Activated CD4-positive, alpha-beta T cell treated with anti-CD3 and anti-CD28 coated beads, Interleukin-2, amount 10 ng/mL, durations not matched to agents 24 days and 14 days (primary cell): ENCODE measurements at places on chromosomes 11 and 22. TPM values are rescaled to one million over a fixed set of nuclear protein-coding genes. Genes with fewer than 3 reads are reported as not detected.

- no peak overlapping the region for H3K27ac ChIP-seq
- H3K4me1 ChIP-seq, result peaks cover 4% of the 10 kb centered on the region
- H3K4me3 ChIP-seq, result no peak overlapping the region
- H3K27me3 ChIP-seq, result no peaks in the 10 kb centered on the region
- H3K36me3 ChIP-seq, result peaks cover 13% of the 10 kb centered on the region
Measured at GRCh38 chr11:93501856-93502255, 41.3 kb downstream of the SMCO4 start.

- no peaks in the 10 kb centered on the region for H3K27me3 ChIP-seq
- H3K36me3 ChIP-seq, result no peaks in the 10 kb centered on the region
- H3K4me3 ChIP-seq, result no peak overlapping the region
- no peak overlapping the region for H3K27ac ChIP-seq
Measured at GRCh38 chr11:79007771-79008402, 432.9 kb downstream of the TENM4 start.

DNA sequence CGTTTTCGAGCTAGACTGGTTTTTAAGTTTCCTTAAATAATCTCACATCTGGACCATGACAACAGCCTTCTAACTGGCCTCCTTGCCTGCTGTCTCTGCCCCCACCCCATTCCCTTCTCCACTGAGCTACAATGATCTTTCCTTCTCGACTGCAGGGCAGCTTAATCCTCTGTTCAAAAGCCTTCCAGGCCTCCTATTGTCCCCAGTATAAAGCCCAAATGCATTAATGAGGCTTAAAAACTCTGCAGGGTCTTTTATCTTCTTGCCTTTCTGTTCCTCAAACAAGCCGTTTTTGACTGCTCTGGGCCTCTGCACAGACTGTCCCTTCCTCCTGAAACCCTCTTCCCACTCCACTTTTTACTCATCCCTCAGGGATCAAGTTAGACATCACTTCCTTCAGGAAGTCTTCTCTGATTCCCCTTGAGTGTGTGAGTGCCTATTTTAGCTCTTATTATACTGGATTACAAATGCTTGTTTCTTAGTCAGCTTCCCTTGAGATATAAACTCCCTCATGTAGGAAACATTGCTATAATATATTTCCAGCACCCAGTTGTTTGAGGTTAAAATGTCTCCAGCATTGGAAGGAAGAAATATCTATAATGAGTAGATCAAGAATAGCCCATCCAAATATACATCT, 23.6 kb upstream of the PAMR1 start:
- H3K27ac ChIP-seq, result no peak overlapping the region
- H3K27me3 ChIP-seq, result peaks cover 9% of the 10 kb centered on the region
- DNase-seq, result no peak
- no peaks in the 10 kb centered on the region for H3K36me3 ChIP-seq
- H3K4me3 ChIP-seq, result no peak overlapping the region
- no peaks in the 10 kb centered on the region for H3K4me1 ChIP-seq

- no peaks in the 10 kb centered on the region for H3K36me3 ChIP-seq
- no peaks in the 10 kb centered on the region for H3K27me3 ChIP-seq
- no peak overlapping the region for H3K27ac ChIP-seq
- H3K4me1 ChIP-seq, result no peaks in the 10 kb centered on the region
Measured at GRCh38 chr22:33302549-33302948, 244.4 kb upstream of the SYN3 start.

The BARX2 gene
- total RNA-seq, result 4.1 and 4.7 TPM in 2 replicates

The FADS2 gene
- total RNA-seq, result 278 and 283 TPM in 2 replicates

- peaks cover 29% of the 10 kb centered on the region for H3K36me3 ChIP-seq
- DNase-seq, result no peak
- H3K4me1 ChIP-seq, result peaks cover 20% of the 10 kb centered on the region
- H3K27ac ChIP-seq, result peak overlapping the region; percentile 45
- H3K27me3 ChIP-seq, result no peaks in the 10 kb centered on the region
- H3K4me3 ChIP-seq, result no peak overlapping the region
Measured at GRCh38 chr22:46730568-46731245, 7.3 kb downstream of the CERK start.

The MOGAT2 gene
- total RNA-seq, result not detected in 2 replicates

DNA sequence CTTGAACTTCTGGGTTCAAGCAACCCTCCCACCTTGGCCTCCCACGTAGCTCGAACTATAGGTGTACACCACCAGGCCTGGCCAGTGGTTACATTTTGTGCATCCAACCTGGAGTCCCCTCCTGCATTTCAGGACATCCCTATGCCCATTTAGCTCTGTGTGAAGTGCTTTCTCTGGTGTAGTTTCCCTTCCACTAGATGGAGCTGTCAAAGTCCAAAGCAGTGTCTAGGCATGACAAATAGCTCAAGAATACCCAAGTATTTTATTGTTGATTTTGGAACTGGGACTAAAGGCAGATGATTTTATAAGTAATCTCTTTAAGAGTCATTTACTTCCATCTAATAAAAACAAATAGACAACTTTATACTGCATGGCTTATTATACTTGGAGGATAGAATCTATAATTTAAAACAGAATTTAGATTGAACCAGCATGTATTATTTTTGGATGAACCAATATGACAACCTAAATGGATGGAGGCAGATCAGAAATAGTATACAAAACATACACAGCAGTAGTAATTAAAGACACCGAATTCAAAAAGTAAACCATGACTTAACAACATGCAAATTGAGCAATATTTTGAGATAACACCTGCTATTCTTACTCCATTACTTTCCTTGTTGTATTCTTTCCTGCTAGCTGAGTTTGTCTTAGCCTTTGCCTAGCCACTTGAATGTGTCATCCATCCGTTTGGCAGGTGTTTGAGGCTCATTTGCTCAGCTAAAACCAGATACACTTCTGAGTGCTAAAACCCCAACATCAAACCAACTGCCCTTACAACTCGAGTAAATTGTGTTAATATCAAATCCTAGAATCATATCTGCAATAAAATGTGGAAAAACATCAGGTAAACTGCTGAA, 37.7 kb downstream of the EIF4ENIF1 start:
- DNase-seq, result peak; percentile 73
- H3K4me3 ChIP-seq, result no peak overlapping the region
- peaks cover 52% of the 10 kb centered on the region for H3K36me3 ChIP-seq
- no peaks in the 10 kb centered on the region for H3K27me3 ChIP-seq

DNA sequence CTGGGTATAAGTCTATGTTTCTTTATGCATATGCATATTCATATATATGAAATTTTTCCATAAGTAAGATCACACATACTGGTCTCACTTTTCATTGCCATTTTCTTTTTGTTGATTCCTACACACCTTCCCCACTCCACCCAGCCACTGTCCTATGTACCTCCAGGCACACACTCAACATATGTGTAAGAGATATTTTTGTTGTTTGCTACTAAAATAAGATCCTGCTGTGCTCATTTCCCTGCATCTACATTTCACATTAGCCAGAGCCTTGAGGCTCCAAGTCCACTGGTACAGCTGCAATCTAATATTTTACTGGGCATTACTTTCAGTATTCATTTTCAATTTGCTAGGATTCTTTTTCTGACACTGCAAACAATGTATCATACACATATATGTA, 8.1 kb upstream of the KRTAP5-10 start:
- H3K4me3 ChIP-seq, result no peak overlapping the region
- no peaks in the 10 kb centered on the region for H3K4me1 ChIP-seq
- H3K27ac ChIP-seq, result no peak overlapping the region
- no peaks in the 10 kb centered on the region for H3K36me3 ChIP-seq

GRCh38 chr11:57476757-57477506, 16.6 kb downstream of the RTN4RL2 start:
- peak overlapping the region; percentile 67 for H3K4me3 ChIP-seq
- H3K27ac ChIP-seq, result peak overlapping the region; percentile 42
- H3K4me1 ChIP-seq, result peaks cover 19% of the 10 kb centered on the region
- H3K27me3 ChIP-seq, result peaks cover 58% of the 10 kb centered on the region
- H3K36me3 ChIP-seq, result no peaks in the 10 kb centered on the region

DNA sequence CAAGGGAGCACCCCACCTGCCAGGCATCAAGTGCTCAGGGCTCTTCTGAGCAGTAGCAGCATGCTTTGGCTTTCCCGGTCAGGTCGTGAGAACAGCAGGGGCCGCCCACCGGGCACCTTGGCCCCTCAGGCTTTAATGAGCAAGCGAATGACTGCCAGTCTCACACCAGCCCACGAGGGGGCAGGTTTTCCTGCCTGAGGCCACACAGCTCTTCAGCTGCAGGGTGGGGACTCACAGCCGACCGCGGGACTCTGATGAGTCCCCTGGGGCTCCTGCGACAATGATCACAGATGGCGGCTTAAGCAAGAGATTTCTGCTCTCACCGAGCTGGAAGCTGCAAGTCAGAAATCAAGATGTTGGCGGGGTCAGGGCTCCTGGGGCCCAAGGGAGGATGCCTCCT, 14.3 kb upstream of the FGF19 start:
- no peaks in the 10 kb centered on the region for H3K36me3 ChIP-seq
- DNase-seq, result no peak
- peaks cover 2% of the 10 kb centered on the region for H3K4me1 ChIP-seq

The MS4A15 gene
- not detected in 2 replicates for total RNA-seq

The KRTAP5-11 gene
- not detected in 2 replicates for total RNA-seq

DNA sequence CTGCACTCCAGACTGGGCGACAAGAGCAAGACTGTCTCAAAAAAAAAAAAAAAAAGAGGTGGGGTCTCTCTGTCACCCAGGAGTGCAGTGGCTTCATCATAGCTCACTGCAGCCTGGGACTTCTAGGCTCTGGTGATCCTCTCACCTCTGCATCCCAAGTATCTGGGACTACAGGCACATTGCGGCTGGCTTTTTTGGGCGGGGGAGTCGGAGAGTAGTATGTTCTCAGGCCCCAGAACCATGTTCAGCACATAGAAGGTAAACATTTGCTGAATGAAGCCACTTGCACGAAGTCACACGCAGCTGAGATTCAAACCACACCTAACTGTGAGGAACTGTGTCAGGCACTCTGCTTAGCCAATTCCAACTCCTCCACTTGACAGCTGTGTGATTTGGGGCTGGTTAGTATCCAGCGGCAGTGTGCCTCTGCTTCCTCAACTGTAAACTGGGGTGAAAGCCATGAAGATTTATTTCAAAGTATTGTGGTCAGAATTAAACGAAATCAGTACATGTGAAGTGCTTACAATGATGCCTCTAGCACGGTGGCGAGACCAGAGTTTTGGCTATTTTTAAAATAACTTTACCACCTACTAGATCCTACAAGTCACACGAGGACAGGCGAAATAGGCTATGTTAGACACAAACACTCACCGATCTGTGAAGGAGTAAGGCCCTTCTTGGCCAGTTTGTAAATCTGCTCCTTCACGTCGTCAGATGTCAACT, 789 bp downstream of the RPS13 start:
- peak overlapping the region; percentile 92 for H3K4me3 ChIP-seq
- H3K27me3 ChIP-seq, result no peaks in the 10 kb centered on the region
- peaks cover 24% of the 10 kb centered on the region for H3K4me1 ChIP-seq

GRCh38 chr11:123694551-123694950, 40.1 kb upstream of the SCN3B start:
- no peak overlapping the region for H3K27ac ChIP-seq
- no peak for DNase-seq
- no peaks in the 10 kb centered on the region for H3K4me1 ChIP-seq
- no peak overlapping the region for H3K4me3 ChIP-seq
- H3K27me3 ChIP-seq, result peaks cover 39% of the 10 kb centered on the region

The TMPRSS13 gene
- 1.2 and 1.5 TPM in 2 replicates for total RNA-seq

- H3K36me3 ChIP-seq, result no peaks in the 10 kb centered on the region
- no peak overlapping the region for H3K4me3 ChIP-seq
- no peak for DNase-seq
Measured at GRCh38 chr11:34750692-34751405, 130.0 kb downstream of the EHF start.

The MUC2 gene
- total RNA-seq, result not detected in 2 replicates

The IL10RA gene
- total RNA-seq, result 86.6 and 89.9 TPM in 2 replicates

DNA sequence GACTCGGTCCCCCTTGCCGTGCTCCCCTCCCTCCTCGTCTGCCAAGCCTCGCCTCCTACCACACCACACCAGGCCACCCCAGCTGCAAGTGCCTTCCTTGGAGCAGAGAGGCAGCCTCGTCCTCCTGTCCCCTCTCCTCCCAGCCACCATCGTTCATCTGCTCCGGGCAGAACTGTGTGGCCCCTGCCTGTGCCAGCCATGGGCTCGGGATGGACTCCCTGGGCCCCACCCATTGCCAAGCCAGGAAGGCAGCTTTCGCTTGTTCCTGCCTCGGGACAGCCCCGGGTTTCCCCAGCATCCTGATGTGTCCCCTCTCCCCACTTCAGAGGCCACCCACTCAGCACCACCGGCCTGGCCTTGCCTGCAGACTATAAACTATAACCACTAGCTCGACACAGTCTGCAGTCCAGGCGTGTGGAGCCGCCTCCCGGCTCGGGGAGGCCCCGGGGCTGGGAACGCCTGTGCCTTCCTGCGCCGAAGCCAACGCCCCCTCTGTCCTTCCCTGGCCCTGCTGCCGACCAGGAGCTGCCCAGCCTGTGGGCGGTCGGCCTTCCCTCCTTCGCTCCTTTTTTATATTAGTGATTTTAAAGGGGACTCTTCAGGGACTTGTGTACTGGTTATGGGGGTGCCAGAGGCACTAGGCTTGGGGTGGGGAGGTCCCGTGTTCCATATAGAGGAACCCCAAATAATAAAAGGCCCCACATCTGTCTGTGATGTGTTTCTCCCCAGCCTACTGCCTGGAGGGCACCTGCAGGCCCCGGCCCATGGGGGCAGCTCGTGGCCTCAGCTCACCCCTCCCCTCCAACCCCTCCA, 29.8 kb downstream of the CAPN1 start:
- no peak for DNase-seq
- no peak overlapping the region for H3K4me3 ChIP-seq
- H3K4me1 ChIP-seq, result peaks cover 20% of the 10 kb centered on the region
- peaks cover 6% of the 10 kb centered on the region for H3K27me3 ChIP-seq

DNA sequence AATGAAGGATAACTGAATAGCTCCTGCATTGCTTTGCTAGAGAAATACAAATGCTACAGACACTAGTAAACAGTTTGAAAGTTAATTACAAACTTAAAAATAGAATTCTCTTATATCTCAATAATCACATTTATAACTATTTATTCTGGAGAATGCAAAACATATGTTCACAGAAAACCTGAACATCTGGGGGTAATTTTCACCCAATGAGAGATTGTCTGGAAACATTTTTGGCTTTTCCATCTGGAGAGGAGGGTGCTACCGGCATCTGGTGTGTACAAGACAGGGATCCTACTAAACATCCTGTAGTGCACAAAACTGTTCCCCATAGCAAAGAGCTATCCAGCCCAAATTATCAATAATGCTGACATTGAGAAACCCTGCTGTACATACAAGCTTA, 378.4 kb upstream of the CHORDC1 start:
- H3K27ac ChIP-seq, result no peak overlapping the region
- no peak for DNase-seq
- no peaks in the 10 kb centered on the region for H3K4me1 ChIP-seq
- H3K27me3 ChIP-seq, result no peaks in the 10 kb centered on the region
- no peak overlapping the region for H3K4me3 ChIP-seq
